ENCODE measurements at places on chromosomes 6 and 20. TPM values are rescaled to one million over a fixed set of nuclear protein-coding genes. Genes with fewer than 3 reads are reported as not detected.
A peak's percentile ranks its signal among the peaks of the same experiment; 100 is the strongest.

LHFPL5 gene
- not detected for total RNA-seq

- peak overlapping the region; percentile 82 for H3K4me3 ChIP-seq
- H3K36me3 ChIP-seq = no peaks in the 10 kb centered on the region
- no peaks in the 10 kb centered on the region for H3K27me3 ChIP-seq
- H3K4me1 ChIP-seq = peaks cover 7% of the 10 kb centered on the region
- no peak for DNase-seq
- H3K27ac ChIP-seq = peak overlapping the region; percentile 64
Observed at GRCh38 chr6:166382500-166382932, 224 bp downstream of the MPC1 start.

DNA sequence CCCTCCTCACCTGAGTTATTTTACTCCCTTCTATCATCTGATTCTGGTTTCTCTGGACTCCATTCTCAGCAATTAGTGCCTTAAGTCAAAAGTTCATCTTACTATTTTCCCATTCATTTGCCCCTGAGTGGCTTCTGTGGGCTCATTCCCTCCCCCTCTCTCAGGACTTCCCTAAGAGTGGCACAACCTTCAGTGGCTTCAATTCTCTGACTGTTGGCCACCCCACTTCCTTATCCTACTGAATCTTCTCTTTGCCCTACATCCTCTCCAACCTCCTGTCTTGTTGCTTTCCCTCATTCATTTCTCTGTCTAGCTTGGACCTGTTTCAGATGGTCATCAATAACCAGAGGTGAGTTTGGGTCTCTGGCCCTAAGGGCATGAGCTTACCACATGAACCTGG lies 61.1 kb upstream of the GLP1R start:
- peaks cover 16% of the 10 kb centered on the region for H3K27me3 ChIP-seq
- H3K4me3 ChIP-seq = no peak overlapping the region
- no peak overlapping the region for H3K27ac ChIP-seq
- no peak for DNase-seq
- no peaks in the 10 kb centered on the region for H3K36me3 ChIP-seq

GRCh38 chr6:19812512-19813119 lies 24.6 kb upstream of the ID4 start:
- H3K4me3 ChIP-seq = no peak overlapping the region
- no peak for DNase-seq
- H3K4me1 ChIP-seq = no peaks in the 10 kb centered on the region
- H3K27me3 ChIP-seq = peaks cover 3% of the 10 kb centered on the region
- no peaks in the 10 kb centered on the region for H3K36me3 ChIP-seq

GRCh38 chr20:15613530-15613929 lies 959.7 kb downstream of the KIF16B start:
- no peaks in the 10 kb centered on the region for H3K36me3 ChIP-seq
- H3K27ac ChIP-seq = no peak overlapping the region

NUDT3 gene
- total RNA-seq = 15.2 TPM

- H3K36me3 ChIP-seq = no peaks in the 10 kb centered on the region
- H3K27ac ChIP-seq = no peak overlapping the region
- no peak overlapping the region for H3K4me3 ChIP-seq
- peaks cover 23% of the 10 kb centered on the region for H3K27me3 ChIP-seq
- peaks cover 13% of the 10 kb centered on the region for H3K4me1 ChIP-seq
Observed at GRCh38 chr20:44003609-44004008, 89.0 kb downstream of the TOX2 start.

Measured in activated CD8-positive, alpha-beta T cell treated with anti-CD3 and anti-CD28 coated beads for 36 hours (primary cell).